Right ventricle myocardium inferior (tissue), 1 donor: ENCODE measurements at places on chromosomes 7 and 10.
A peak's percentile ranks its signal among the peaks of the same experiment; 100 is the strongest.

DNA sequence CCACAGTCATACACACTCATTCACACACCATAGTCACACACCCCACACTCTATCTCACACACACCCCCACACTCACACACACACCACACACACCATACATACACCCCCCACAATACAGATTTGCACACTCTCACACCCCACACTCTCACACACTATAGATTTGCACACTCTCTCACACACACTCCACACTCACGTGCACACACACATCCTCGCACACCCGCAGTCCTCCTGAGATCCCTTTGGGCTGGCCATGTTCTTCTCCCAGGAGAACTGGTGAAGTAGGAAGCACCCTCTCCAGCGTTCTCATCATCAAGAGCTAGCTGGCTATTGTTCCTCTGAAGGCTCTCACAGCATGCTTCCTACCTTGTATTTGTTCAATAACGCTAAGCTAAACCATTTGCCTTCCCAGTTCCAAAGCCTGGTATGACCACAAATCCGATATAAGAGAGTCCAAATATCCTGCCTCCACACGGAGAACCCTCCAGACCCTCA is 86.2 kb downstream of the HECW1 start:
- DNase-seq, result no peak

DNA sequence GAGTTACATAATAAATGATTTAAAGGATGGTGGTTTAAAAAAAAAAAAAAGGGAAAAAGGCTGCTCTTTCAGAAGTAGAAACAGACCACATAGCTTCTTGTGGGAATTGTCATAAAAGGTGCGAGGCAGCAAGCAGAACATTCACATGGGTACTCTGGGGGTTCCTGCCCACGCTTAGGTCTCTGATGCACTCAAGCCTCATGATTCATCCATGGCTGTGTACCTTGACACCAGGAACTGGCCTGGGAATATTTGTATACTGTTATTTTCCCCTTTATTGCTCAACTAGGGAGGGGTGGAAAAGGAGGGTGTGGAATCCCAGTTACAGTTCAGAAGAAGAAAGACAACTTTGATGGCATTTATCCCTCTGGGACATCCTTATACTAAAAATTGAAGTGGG is 4.0 kb downstream of the PON2 start:
- no peak for DNase-seq

DNA sequence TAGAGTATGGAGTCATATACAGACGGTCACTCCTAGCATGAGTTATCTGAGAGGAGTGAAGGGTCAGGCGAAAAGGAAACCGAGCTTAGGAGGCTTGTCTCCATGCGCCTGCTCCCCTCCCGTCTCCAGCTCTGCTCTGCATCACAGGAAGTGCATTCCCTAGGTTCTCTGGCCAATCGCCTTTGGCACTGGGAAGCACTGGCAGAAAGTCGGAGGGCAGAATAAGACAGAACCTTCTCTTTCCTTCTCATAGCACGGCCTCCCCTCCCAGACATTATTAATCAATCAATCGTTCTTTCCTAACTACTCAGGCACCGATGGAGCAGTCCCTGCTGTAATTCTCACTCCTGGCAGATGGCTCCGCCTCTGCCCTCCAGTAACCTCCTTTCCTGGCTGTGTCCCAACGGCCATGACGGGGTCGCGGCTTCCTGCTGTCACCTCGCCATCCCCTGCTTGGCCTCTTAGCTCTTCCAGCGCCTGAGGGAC is 177.1 kb downstream of the FRMD4A start:
- no peak for DNase-seq

GRCh38 chr10:103748020-103748419 is 107.4 kb downstream of the SH3PXD2A start:
- no peak for DNase-seq

DNA sequence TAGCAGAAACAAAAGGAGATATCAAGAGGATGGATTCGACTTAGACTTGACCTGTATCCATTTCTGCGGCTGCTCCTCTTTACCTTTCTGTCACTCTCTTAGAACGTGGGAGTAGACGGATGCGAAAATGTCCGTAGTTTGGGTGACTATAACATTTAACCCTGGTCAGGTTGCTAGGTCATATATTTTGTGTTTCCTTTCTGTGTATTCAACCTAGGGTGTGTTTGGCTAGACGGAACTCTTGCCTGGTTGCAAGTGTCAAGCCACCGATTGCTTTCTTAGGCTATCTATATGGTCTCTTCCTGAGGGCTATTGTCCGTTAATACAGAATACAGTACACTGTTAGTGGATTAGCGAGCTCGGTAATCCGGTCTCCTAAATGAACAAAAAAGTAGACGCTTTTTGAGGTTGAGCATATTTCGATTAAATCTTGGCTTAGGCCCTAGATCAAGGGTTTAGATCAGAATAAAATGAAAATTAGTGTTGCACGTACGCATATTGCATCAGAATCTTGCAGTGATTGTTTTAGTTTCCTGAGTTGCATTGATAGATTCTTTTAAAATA is 1.2 kb downstream of the PTEN start:
- no peak for DNase-seq

DNA sequence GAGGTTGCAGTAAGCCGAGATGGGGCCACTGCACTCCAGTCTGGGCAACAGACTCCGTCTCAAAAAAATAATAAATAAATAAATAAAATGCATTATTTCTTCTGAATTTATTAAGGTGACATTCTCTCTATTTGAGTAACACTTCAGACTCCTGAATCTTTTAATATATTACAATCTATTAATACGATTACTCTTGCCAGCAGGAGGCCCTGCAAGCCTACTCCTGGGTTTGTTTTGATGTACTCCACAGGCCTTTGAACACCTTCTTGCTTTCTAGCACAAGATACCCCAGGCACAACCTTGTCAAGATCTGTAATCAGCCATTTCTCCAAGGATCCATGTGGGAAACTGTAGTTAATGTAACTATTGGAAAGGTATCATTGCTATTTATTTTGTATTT is 63.5 kb downstream of the COBL start:
- DNase-seq, result no peak

DNA sequence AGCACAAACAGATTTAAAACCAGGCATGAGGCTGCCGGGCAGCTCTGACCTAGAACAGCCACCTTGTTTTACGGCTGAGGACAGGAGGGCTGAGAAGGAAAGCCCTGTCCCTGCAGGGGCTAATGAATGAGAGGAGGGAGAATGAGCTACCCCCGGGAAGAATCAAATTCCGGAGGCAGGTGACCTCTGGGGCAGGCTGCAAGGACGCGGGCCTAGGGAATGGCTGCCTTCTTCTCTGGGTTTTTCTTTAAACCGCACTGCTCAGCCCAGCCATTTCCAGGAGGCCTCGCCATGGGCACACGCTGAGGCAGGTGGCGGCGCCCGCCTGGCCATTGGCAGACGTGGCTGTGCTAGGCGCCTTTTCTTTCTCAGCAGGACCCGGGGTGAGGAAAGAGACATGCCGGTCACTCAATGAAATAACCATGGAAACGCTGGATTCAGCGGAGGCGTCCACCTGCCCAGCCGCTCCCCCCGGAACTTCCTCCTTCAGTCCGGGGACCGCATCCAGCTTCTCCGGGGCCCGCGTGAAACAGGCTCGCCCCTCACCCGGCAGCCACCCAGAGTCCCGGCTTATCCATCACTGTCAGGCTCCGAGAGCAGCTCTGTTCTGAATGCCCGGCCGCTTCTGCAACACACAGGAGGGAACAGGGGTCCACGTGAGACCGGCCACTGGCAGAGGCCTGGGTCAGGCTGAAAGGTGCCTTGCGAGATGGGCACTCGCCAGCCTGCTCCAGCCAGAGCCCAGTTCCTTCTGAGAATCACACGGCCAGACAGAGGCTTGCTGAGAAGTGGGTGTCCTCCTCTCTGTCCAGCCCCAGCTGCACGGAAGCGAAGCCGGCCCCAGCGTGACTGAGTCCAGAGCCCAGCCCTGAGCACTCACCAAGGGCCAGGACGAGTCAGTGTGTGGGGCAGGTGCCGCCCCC is 82.1 kb downstream of the PDGFA start:
- DNase-seq, result peak; percentile 58

GRCh38 chr10:84269773-84270172 is 24.9 kb downstream of the RGR start:
- no peak for DNase-seq

DNA sequence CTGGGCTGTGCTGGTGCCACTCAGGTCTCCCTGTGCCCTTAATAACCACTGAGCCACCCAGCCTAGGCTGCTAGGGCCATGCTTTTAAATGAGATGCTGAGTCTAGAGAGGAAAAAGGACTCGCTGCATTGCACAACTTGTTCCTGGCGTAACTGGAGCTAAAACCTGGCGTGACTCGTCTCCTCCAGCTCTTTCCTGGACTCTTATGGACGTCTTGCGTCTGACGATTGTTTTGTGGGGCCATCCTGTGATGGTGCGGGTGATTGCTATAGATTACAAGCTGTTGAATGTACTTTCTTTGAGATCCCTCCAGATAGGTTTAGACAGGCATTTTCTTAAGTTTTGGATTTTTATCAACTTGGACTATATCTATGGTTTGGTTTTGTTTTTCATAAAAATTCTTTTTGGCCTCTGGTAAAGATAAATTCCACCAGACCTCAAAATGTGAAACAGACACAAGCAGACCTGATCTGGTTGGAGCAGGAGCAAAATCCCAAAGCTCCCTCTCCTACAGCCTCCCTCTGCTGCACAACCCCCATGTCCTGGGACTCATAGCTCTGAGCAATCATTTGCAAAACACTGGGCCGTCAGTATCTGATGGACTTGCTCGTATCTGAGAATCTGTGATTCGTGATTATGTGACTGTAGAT is 230.3 kb downstream of the ARHGAP12 start:
- DNase-seq, result no peak

DNA sequence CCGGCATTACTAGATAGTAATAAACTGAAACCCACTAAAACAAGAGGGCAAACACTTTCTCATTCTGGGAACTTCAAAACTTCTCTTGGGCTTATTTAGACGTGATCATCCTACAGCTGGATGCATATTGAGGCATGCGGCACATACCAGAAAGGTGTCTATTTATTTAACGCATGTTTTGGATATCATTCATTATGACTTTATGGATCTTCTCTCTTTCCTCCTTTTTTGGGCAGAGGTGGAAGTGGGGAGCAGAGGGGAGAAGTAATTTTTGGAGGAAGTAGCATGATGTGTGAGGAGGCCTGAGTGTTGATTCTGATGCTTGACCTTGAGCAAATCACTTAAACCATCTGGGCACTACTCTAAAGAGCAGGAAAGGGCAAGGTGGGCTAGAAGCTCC is 270.6 kb downstream of the TRIL start:
- DNase-seq, result no peak

- DNase-seq, result no peak
Observed at GRCh38 chr10:46248651-46249146, 38.1 kb upstream of the ANTXRL start.

DNA sequence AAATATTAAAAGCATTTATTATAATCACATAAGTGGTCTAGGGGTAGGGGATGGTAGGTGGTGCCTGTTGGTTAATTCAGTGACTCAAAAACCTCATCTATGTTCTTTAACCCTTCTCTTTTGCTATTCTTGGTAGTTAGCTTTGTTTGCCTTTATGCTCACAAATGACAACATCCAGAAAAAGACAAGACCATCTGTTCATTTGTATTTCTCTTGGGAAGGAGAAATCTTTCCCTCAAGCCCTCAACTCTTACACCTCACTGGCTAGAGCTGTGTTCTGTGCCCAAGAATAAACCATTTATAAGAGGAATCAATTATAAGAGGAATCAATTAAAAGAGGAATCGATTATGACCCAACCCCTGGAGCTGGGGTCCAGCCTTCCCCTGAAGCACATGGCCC is 10.8 kb upstream of the IFRD1 start:
- DNase-seq, result no peak

GRCh38 chr7:20508109-20508508 is 107.4 kb upstream of the ABCB5 start:
- DNase-seq, result no peak

DNA sequence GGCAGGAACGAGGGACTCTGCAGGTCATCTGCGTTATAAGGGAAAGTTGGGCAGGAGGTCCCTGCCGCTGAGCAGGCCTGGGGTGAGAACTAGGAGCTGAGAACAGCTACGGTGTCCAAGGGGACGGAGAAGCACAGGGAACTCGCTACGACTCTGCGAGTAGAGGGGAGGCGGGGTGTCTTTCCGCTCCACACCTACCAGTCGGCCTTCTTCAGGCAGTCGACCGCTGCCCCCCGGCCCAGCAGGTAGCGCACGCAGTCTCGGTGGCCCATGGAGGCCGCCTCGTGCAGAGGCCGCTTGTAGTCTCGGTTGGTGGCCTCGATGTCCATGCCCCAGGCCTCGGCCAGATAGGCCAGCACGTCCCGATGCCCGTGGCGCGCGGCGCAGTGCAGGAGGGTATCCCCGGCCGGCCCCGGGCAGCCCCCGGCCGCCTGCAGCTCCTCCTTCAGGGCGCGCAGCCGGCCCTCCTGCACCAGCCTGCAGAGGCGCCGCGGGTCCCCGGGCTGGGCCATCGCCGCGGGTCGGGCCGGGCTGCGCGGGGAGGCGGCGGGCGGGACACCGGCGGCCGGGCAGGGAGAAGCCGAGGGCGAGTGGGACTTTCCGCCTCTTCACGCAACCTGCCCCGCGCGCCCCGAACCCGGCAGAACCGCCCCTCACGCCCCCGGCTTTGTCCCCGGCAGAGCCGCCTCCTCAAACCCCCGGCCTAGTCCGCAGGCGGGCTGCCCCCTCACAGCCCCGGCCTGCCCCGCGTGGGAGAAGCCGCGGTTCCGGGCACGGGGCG is 660 bp downstream of the ANKRD16 start:
- peak; percentile 80 for DNase-seq

DNA sequence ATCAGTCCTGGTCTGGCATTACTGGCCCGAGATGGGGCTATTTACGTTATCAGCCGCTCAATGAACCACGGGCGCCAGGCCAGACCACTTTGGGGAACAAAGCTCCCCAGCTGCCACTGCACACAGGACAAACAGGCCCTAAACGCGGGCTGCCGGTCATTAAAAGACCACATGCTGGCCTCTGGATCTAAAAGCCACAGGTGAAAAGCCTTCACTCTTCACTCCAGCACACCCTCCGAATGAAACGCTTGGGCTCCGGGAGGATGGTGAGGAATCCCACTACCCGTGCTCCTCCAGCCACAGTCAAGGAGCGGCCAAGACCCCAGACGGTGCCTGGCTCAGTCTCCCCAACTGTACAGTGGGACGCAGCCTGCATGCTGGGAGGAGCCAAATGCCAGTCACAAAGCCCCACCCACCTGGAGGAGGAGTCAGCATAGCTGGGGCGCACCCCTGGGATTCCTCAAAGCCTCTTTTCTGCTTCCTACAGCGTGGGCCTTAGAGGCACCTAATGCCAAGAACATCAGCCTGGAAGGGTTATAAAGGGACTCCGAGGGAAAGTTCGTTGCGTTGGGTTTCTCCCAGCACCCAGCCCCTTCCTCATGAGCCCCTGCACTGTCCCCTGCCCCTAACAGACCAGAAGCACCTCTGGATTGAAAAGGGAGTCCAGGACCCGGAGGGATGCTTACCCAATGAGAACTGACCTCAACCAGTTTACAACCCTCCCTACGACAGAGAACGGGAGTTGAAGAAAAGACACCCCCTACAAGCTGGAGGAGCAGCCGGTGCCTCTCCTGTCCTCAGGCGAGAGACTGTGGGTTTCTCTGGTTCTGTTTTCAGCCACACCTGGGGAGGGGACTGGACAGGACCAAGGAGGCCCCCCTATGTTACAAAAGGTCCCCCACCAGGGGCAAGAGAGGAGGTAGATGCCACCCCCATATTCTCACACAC is 4.7 kb downstream of the PDGFA start:
- DNase-seq, result no peak

- DNase-seq, result no peak
Observed at GRCh38 chr10:45246522-45246921, 68.9 kb downstream of the OR13A1 start.
